Stimulated activated CD8-positive, alpha-beta memory T cell treated with anti-CD3 and anti-CD28 coated beads, Interleukin-4, amount 100 ng/mL, for 1 hour (primary cell): ENCODE measurements at places on chromosomes 11 and 22.

DNA sequence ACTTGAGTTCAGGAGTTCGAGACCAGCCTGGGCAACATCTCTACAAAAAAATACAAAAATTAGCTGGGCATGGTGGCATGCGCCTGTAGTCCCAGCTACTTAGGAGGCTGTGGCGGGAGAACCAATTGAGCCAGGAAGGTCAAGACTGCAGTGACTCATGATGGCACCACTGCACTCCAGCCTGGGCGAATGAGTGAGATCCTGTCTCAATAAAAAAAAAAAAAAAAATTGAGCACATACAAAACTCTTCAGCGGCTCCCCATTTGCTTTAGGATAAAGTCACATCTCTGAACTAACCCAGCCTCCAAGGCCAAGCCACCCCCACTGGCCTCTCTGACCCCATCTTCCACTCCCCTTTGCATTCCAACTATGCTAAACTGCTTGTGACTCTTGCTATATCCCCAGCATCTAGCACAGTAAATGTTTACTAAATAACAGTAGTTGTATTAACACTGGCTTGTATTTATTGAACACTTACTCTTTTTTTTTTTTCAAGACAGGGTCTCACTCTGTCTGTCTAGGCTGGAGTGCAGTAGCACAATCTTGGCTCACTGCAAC lies 28.9 kb downstream of the CREB3L1 start:
- DNase-seq, result no peak

- DNase-seq, result no peak
These were observed 39.7 kb downstream of the RTL6 start for GRCh38 chr22:44458044-44459020.

GRCh38 chr11:100689141-100689540 lies 2.1 kb downstream of the ARHGAP42 start:
- no peak for DNase-seq

DNA sequence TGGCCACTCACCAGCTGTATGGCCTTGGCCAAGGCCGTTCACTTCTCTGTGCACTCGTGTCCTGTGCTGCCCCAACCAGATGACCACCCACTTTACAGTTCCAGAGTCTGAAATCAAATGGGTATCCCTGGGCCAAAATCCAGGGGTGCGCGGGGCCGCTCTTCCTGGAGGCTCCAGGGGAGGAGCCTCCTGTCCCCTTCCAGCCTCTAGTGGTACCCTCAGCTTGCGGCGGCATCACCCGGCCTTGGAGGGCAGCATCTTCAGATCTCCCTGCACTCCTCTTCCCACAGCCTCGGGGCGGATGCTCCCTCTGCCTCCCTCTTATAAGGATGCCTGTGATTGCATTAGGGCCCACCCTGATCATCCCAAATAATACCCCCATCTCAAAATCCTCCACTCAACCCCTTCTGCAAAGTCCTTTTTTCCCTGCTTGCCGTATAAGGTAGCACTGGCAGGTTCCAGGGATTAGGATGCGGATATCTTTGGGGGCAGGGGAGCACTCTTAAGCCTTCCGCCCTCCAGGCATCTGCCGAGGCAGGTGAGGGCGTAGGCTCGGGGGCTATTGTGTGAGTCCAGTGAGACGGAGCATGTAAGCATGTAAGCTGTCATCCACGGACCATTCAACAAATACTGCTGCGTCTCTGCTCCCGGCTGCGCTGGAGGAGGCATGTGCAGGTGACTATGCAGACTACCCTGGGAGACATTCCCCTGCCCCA lies 24.4 kb upstream of the SHISAL1 start:
- DNase-seq, result no peak

DNA sequence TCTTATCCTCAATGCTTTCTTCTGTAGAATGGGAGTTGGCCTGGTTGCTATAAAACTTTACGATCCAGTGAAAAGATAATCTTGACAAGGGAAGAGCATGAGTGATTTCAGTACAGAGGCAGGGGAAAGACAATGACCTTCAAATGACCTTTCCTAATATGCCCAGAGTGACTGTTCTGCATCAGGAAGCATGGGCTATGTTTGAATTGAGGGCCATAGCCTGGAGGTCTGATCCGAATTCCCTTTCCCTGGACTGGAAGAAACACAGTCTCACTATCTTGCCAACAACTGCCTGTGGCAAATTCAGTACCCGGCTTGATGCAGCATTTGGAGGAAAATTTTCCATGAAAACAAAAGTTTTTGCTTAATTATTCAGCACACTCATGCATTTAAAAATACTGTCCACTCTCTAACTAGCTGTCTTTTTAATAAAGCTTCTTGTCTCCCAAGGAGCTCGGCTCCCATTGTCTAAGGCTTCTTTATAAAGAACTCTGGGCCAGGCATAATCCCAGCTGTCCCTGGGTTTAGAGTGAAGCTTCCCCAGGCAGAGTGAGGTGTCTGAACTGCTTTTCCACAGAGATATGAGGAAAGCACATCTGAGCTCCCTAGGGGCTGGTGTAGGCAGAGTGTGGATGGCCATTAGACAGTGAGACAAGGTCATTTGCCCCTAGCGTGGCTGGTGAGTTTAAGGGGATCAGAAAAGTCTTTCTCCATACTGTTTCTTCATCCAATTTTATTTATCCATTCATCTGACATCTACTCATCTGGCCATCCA lies 132.7 kb upstream of the CADM1 start:
- DNase-seq, result no peak

DNA sequence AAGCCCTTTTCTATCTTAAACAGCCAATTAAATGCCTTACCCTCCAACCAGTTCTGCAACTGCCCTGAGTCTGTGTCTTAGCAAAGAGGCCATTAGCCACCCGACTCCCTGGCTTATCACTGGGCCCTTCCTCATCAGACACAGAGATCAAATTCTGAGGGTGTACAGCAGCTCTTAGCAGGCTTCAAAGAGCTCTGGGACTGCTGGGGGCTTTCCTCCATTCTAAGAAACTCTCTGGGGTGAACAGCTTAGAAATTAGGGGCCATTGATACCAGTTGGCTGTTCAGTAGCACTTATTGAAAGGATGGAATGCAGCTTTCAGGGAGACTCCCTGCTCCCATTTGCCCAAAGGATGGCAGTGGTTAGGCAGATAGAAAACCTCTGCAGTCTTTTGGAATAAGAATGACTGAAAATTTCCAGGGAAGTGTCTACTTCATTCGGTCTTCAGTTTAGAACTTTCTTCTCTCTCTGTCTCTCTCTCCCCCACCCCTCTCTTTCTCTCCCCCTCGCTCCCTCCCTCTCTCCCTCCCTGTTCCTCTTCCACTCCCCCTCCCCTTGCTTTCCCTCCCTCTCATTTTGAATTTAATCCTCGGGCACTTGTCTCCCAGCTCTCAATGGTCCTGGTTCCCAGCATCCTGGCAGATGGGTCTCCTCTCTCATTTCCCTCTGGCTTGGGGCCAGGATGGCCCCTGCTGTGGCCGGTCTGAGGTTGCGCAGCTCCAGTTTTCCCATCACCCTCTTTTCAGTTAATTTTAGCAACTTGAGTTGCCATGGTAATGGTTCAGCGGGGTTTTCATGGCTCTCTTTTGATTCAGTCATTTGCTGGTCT lies 76.4 kb downstream of the COMMD9 start:
- DNase-seq, result no peak

- DNase-seq, result no peak
These were observed 12.7 kb downstream of the LINC01488 start for GRCh38 chr11:69493931-69494821.

GRCh38 chr22:17785185-17786184 lies 11.2 kb upstream of the BID start:
- no peak for DNase-seq

DNA sequence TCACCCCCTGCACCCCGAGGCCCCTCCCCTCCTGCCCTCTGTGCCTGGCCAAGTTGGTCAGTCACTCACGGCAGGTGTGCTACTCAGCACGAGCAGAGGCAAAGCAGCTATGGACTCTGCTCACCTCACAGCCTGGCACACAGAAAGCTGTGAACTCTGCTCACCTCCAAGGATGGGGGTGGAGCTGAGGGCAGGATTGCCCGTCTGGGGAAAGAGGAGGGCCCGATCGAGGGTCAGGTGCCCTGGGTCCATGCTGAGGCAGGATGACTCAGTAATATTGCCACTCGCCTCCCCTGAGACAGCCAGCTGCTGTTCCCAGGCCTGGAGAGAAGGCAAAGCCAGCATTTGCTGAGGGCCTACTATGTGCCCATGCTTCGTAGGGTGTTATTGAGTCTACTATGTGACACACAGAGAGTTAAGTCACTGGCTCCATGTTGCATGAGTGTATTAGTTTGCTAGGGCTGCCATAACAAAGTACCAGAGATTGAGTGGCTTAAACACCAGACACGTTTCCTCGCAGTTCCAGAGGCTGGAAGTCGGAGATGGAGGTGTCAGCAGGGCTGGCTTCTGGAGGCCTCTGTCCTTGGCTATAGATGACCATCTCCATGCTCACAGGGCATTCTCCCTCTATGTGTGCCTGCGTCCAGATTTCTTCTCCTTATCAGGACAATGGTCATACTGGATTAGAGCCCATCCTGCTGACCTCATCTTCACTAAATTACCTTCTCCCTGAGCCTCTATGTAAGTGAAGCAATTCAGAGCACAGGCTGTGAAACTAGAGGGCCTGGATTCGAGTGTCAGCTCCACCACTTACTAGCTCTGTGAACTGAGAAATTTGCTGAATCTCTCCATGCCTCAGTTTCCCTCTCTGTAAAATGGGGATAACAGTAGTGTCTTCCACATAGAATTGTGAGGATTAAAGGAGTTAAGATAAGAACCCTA lies 13.2 kb upstream of the TSKU start:
- no peak for DNase-seq

GRCh38 chr11:32069361-32070058 lies 21.4 kb upstream of the RCN1 start:
- DNase-seq, result no peak

GRCh38 chr11:3159296-3160190 lies 5.6 kb downstream of the OSBPL5 start:
- DNase-seq, result no peak

GRCh38 chr11:111105566-111105965 lies 140.0 kb upstream of the POU2AF2 start:
- no peak for DNase-seq

DNA sequence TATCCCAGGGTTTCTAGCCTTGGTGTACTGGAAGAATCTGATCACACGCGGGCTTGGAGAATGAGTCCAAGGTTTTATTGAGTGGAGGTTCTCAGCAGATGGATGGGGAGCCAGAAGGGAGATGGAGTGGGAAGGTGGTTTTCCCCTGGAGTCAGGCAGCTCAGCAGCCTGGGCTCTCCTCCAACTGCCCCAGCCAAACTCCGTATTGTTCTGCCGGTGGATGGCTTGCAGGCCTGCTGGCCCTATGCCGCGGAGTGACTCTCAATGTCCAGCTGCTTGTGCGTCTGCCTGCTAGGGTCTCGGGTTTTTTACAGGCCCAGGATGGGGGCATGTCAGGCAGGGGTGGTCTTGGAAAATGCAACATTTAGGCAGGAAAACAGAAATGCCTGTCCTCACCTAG lies 162.4 kb upstream of the LMO1 start:
- no peak for DNase-seq

DNA sequence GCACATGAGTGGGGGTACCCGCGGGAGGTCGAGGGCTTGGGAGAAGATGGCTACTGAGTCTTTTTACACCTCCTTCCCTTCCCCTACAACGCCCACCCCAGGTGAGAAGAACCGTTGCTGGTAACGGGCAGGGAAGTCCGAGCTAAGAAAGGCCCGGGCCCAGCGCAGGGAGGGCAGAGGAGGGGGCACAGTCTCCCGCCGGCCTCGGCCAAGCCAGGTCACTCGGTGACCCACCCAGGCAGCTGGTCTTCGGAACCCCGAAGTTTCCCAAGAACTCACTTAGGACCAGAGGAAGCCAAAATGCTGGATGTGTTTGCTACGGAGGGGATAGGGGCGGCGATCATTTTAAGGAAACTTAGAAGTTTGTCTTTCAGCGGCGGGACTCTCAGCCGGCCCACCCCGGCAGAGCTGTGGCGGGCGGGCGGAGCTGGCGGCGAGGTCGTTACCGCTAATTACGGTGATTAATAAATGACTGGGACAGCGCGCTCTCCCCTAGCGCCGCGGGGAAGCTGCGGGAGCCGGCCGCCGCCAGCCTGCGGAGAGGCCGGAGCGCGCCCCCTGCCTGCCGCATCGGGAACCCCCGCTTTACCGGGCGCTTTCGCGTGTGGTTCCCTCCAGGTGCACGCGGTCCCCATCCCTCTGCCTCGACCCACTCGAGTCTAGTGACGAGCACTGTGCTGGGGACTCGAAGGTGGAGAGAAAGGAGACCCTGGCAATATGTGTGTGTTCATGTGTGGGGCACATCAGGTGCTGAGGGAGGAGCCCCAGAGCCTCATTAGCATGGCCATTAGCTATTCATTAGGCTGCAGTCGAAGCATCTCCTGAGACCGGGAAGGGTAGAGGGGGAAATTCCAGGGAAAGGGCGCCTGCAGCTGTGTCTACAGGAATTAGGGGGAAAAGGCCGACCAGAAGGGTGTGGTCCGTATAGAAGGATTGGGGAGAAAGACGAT lies 945 bp downstream of the ROBO3 start:
- peak; percentile 17 for DNase-seq

- no peak for DNase-seq
These were observed 108.9 kb upstream of the CLMP start for GRCh38 chr11:123303924-123304323.

DNA sequence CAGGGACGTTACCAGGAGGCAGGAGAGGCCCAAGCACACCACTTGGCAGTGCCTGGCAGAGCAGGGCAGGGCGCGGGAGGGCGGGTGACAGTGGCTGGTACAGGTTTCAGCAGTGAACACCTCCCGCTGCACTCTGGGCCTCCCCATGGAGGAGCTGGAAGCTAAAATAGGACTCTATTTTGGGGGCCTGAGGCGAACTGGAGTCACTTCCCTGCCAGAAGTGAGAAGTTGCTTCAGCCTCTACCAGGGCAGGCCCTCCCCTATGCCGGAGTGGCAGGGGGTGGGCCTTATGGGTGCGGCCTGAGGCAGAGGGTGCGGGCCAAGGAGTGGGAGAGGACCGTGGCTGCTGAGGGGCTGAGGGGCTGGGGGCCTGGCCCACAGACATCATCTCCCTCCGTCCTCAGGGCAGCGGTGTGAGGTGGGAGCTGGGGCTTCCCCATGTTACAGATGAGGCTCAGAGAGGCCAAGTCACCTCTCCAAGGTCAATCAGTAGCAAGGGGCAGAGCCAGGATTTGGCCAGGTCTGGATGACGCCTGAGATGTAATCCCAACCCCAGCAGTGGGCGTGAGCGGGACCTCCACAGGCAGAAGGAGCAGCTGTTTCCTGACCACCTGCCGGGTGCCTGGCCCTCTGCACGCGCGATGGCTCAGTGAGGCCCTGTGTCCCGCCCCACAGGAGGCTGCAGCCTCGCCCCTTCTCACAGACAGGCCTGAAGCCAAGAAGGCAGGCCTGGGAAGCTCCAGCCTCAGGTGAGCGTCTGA lies 39.3 kb downstream of the KCNJ4 start:
- DNase-seq, result no peak

DNA sequence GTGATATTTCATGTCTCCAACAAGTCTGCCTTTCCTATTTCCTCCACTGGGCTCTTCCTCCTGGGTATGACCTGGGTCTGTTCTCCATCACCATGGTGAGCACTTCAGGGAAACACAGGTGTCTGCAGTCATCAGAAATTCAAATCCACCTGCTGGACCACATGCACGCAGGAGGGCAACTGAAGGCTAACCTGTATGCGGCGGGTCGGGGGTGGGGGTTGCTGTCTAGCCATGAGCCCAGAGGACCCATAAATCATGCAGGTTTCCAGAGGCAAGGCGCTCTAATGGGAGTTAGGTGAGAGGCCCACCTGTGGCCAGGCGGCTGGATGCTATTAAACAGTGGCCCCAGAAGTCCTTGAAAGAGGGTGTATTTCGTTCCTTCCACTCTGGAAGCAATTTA lies 11.1 kb upstream of the PAMR1 start:
- DNase-seq, result no peak

GRCh38 chr11:70755410-70756158 lies 357.3 kb downstream of the CTTN start:
- no peak for DNase-seq

- DNase-seq, result no peak
These were observed 1459.4 kb upstream of the TENM4 start for GRCh38 chr11:80900265-80900664.

GRCh38 chr11:61162092-61162941 lies 1.1 kb upstream of the VPS37C start:
- DNase-seq, result no peak
